ENCODE measurements at places on chromosomes 7 and 10.

GRCh38 chr7:144399946-144400345 lies 3.5 kb downstream of the NOBOX start:
- DNase-seq: no peak

- no peak for DNase-seq
These were observed 29.1 kb downstream of the MKX start for GRCh38 chr10:27716521-27716920.

GRCh38 chr7:42234736-42235135 lies 2.3 kb downstream of the GLI3 start:
- no peak for DNase-seq

- no peak for DNase-seq
These were observed 74.5 kb downstream of the ADCY1 start for GRCh38 chr7:45648671-45648995.

DNA sequence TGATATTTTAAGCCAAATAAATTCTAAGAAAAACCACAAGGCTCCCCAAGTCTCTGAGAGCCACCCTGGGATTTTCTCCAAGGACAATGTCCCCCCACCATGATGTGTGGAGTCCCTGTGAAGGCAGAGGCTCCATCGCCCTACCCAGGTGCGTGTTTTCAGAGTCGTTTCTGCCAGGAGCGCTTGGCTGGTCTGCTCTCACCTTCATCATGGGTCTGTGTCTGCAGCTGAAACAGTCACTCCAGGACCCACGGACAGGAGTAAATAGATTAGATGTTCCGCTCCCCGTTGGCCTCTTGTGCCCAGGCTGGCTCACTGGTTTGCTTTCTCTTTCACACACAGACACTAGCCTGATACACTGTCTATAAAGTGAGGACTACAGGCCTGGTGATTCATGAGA lies 217.5 kb downstream of the SFMBT2 start:
- no peak for DNase-seq

DNA sequence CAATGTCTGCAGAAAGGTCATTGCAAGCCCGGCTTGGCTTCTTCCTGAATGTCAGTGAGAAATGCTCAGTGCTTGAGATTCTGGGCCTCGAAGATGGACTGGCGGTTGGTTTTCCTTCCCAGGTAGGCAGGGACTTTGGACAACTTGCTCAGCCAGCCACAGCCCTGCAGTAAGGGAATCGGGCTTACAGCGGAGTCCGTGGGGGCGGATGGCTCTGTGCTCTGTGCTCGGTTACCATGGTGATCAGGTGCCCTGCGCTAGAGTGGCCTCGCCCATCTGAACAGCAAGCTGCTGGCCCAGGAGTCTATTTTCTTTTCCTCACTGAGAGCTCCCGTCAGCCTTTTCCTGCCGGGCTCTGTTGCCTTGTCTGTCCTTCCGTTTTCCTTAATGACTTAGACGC lies 77.8 kb upstream of the SH2B2 start:
- DNase-seq: no peak

- no peak for DNase-seq
These were observed 22.4 kb upstream of the CYTH3 start for GRCh38 chr7:6294839-6295238.

- no peak for DNase-seq
These were observed at the start of gene CYP2C18 for GRCh38 chr10:94683214-94684054. TSS of gene CYP2C18 (plus strand) at chr10:94683729. CDS start at chr10:94683820, 91 bp downstream.

DNA sequence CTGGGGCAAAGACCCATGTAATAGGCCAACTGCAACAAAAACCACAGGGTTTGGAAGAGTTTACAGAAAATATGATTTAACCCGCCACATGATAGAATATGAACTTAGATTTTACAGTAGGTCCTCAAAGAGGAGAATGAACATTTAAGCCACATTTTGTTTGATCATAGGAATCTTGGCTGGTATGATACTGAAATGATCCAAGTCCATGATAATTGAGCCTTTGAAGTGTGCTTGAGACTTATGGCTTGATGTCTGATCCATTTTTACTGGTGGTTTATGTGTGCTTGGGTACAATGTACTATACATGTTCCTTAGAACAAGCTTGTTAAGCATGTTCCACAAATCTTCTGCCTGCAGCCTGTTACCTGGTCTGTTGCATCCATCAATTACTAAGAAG lies 41.8 kb upstream of the PDSS1 start:
- DNase-seq: no peak

DNA sequence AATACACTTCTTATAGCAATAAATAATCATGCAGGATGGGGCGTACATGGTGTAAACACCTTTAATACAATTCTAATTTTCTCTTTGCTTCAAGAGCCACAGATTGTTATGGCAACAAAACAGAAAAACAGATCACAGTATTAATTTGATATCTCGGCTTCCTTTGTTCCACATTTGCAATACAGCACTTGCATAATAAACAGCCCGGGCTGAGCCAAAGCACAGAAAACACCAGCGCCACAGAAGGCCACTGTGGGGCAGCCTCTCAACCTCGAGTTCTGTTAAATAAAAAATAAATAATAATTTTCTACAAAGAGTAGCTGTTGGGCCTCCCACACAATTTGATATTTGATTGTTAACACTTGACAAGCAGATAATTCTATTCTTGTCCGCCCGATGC lies 255.9 kb downstream of the USP6NL start:
- DNase-seq: no peak

GRCh38 chr7:134996097-134996550 lies 9.8 kb downstream of the AGBL3 start:
- DNase-seq: no peak

DNA sequence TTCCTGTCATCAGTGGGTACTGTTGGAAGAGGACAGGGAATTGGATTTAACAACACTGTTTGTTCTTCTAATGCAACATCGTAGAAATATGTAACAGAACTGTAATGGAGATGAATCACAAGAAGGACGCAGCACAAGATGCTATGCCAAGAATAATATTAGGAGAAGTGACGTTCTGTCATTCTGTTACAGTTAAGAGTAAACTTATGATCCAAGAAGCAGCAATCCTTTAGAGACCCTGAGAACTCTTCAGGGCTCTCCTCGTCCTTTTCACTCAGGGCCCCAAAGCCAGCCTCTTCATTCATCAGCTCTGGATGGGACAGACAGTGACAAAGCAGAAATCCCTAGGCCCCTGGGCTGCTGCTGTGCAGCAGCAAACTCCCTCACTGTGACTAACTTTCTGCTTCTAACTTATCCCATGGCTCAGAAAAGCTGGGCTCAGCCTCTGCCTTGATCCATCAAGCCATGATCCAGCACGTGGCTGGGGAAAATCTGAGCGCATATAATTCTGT lies 8.7 kb upstream of the IL6 start:
- peak; percentile 10 for DNase-seq

GRCh38 chr10:118394301-118395200 lies 52.4 kb upstream of the FAM204A start:
- peak; percentile 33 for DNase-seq

- DNase-seq: no peak
These were observed 29.0 kb upstream of the GNAT3 start for GRCh38 chr7:80540836-80541235.

- no peak for DNase-seq
These were observed 339.8 kb downstream of the ABCA13 start for GRCh38 chr7:48511080-48511479.

DNA sequence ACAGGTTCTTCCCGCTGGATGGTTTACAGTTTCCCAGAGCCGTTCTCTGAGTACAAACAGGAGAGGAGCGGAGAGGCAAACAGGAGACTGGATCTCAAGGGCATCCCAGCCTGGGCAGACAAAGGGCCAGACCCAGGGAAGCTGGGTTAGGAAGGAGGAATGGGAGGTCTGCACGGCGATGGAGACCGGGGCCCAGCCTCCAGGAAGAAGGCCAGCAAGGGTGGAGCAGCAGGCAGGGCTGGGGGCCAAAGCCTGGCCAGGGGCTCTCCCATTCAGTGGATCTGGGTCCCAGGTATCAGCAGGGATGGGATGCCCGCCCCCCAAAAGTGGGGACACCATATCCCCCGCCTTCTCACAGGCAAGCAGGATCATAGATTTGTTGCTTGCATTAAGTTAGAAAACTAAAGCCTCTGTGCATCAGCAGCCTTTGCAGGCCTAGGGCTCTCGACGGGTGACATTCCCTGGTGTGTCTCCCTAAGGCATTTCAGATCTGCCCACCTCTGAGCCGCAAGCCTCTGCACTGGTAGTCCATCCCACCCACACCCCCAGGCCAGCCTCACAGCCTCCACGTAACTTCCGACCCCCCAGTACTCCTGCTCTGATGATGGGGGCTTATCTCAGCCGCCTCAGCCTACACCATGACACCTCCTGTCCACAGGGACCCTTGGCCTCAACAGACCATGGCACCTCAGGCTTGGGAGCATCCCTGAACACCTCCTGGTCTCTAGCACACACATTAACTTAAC lies 59.9 kb downstream of the TNS3 start:
- DNase-seq: no peak

DNA sequence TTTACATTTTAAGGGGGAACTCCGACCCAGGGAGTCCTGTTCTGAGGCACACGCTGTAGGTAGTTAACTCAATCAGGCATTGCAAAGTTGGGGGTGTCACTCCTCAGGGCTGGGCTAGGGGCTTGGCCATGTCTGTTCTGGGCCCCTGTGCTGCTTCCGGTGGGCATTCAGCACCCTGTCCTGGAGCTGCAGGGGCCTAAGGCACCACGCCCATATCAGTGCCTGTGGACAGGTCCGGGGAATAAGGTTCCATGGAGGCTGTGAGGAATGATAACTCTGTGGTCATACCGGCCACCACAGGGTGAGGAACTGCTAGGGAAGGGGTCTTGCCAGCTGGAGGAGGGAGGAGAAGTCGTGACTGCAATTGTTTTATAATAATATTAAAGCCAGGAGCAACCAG lies 539.1 kb upstream of the FOXK1 start:
- no peak for DNase-seq

- no peak for DNase-seq
These were observed 34.1 kb upstream of the FOXL3 start for GRCh38 chr7:255721-256361.

GRCh38 chr7:516606-517456 lies 2.8 kb downstream of the PDGFA start:
- DNase-seq: peak; percentile 77

GRCh38 chr7:85456254-85456653 lies 269.4 kb upstream of the SEMA3D start:
- DNase-seq: no peak

- DNase-seq: no peak
These were observed 55.6 kb upstream of the DLX6 start for GRCh38 chr7:96949766-96950165.

GRCh38 chr10:109998513-109998912 lies 9.3 kb upstream of the ADD3 start:
- DNase-seq: no peak

GRCh38 chr7:134799377-134799776 lies 19.9 kb downstream of the CALD1 start:
- DNase-seq: no peak

GRCh38 chr10:101351017-101351416 lies 2.9 kb upstream of the BTRC start:
- no peak for DNase-seq

DNA sequence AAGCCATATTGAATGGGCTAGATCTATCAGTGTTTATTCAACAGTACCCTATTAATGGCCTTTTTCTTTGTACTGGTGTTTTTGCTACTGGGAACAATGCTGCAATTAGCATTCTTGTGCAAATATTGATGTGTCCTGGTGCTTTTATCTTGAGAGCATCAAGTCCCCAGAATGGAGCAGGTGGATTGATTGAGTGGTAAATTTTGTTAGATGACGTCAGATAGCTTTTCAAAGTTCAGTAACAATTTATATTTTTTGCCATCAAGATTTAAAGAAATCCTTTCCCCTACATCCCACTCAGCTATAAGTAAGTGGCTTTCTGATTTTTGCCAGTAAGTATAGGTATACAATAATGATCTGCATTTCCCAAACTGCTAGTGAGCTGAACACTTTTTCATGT lies 63.4 kb upstream of the SYPL1 start:
- DNase-seq: no peak

GRCh38 chr10:125177641-125178640 lies 17.6 kb upstream of the CTBP2 start:
- no peak for DNase-seq

- no peak for DNase-seq
These were observed 282.5 kb downstream of the GLRX3 start for GRCh38 chr10:130418731-130419130.

GRCh38 chr7:157502701-157503111 lies 165.9 kb downstream of the DNAJB6 start:
- DNase-seq: peak; percentile 77

- DNase-seq: no peak
These were observed 215.5 kb downstream of the LRMDA start for GRCh38 chr10:75646916-75647315.

DNA sequence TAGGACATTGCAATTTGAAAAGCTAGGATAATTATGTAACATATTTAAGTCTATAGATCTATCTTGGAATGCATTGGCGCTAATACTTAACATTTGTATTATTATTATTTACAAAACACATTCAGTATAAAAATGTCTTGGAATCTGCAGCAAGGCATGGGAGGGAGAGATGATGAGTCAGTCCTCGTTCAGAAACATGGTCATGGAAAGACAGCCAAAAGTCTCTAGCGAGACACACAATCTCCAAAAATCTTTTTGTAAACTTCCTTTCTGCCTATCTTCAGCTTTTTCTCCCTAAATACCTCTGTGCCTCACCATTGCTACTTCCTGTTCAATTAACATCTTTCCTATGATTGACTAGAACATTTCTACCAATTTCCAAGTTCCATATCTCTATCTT lies 188.4 kb upstream of the CACNA2D1 start:
- no peak for DNase-seq

GRCh38 chr7:127650847-127651555 lies 993 bp upstream of the SND1 start:
- no peak for DNase-seq

DNA sequence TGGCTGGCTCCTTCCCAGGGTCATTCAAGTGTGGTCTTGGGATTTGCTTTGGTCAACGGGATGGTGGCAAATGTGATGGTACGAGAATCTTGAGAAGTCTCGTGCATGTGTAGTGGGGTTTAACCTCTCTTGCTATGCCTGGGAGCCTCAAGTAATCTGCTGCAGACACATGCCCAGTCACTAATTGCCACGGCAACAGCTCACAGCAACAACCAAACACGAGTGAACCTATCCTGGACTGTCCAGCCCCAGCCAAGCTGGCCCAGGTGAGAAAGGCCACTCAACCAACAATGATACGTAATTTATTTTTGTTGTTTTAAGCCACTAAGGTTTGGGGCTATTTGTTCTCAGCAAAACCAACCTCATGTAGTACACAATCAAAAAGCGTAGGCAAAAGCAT lies 38.1 kb upstream of the DDC start:
- DNase-seq: no peak

- no peak for DNase-seq
These were observed 48.8 kb downstream of the RALA start for GRCh38 chr7:39672176-39672575.

DNA sequence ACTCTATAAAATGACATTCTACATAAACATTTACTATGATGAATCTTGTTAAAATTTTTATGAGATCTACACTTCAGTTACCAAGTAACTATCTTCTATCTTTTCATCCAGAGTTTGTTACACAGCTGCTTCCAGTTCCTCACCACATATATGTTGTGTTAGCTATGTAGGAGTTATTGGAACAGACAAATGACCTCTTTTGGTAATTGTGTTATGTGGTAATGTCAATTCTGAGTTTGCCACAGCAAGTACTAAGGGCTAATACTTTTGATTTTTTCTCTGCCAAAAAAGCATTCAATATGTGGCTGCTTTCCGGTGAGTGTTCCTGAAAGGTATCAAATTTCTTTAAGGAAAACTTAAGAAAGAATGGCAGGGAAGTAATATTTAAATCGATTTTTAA lies 573.9 kb upstream of the PCDH15 start:
- no peak for DNase-seq

GRCh38 chr10:850093-850492 lies 81.4 kb downstream of the LARP4B start:
- no peak for DNase-seq

GRCh38 chr7:32266932-32267475 lies 196.8 kb upstream of the PDE1C start:
- no peak for DNase-seq

Measured in suppressor macrophage treated with lipopolysaccharide for 1 hour (primary cell).